CD4-positive, alpha-beta T cell treated with Interleukin-21 for 1 hour (primary cell): ENCODE measurements at places on chromosomes 13 and 19.

- DNase-seq: no peak
Observed at GRCh38 chr13:95471960-95472359, 80.6 kb upstream of the CLDN10 start.

DNA sequence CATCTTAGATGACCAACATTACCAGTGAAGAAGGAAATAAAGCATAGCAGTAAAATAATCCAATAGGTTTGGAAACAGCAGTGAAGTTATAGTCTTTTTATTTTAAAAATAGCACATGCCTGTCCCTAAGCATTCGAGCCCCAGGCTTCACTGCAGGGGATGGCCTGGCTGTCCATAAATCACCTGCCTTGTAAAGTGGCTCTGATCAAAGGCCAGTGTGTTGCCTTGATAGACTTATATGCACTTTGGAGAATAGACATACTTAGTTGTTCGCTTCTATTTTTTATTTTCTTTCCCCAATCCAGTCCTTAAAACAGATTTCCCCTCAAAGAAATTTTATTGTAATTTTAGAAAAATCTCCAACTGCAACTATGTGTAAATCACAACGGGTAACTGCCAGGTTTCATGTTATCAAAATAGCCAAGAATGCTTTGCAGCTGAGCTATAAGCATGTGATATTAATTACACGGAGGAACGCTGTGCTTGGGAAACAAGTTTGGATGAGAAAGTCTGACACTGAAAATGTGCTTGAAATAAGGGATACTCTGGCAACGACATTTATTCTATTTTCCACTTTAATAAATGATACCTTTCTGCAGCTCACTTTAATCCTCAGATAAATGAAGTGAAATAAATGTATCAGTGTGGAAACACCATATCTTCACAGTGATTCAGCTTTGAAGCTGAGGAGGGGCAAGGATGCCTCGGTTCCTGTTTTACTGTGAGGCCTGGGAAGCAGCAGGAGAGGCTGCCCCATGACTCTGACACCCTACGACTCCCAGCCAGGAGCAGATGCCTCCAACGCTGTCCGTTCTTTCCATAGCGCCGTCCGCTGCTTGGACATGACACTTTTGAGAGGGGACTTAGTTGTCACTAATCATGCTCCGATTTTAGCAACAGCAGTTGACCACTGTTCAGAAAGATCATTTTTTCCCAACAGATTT is 5.5 kb upstream of the METTL21C start:
- DNase-seq: no peak

DNA sequence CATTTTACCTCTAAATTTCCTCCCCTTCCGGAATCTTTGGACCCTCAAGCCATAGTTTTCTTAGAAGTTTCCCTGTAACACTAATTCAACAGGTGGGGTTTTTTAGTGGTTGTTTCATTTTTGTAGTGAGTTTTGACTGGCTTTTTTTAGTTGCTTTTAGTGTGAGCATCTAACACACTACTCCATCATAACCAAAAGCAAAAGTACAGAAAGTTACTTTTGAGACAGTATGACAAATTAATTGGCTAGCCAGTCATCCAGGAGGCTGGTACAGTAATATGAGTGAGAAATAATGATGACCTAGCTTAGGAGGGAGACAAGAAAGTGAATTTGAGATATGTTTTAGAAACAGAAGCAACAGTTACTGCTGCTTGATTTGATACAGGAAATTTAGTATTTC is 71.5 kb downstream of the DNAJC15 start:
- DNase-seq: no peak

DNA sequence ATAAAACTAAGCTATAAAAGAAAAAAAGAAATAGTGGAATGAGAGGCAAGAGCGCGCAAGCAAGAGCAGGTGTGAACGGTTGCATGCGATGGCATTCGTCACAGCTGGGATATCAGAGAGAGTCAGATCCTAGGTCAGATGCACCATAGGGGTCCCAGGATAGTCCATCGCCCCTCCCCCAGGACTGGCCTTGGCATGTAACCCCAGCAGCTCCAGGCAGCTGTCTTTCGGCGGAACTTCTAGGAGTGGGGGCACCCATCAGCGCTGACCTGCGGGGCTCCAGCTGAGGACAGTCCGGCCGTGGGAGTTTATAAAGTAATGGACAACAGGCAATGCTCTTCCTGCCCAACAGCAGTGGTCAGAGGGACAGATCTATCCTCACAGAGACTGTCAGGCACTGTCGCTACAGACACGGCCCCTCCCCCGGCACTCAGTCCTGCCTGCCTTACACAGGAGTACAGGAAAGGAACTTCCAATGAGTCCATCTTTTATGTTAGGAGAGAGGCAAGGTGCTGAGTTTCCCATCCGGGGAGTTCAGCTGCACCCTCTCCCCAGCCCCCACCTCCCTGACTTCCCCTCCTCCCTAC is 1.4 kb downstream of the SIAH3 start:
- no peak for DNase-seq

GRCh38 chr13:52127378-52127777 is 1.5 kb downstream of the NEK5 start:
- DNase-seq: no peak
